ENCODE measurements at places on chromosomes 5 and 9.
A peak's percentile ranks its signal among the peaks of the same experiment; 100 is the strongest.

DNA sequence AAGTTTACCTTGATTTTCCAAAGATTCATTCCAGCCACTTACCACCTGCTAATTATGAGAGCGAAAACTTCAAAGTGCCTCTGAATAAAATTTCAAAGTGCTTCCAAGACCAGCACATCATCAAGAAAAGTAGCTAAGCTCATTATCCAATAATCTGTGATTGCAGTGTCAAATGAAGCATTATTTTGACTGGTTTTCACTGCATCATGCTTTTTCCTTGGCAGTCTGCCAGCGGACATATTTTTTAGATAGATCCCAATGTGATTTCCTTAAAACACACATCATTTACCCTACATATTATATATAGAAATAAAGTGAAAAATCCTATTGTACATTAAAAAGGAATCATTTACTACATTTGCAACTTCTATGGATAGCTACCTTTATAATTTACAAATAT lies 508.6 kb upstream of the FAM174A start:
- DNase-seq: no peak

- no peak for DNase-seq
These were observed 91.0 kb downstream of the SNX18 start for GRCh38 chr5:54608423-54609085.

- no peak for DNase-seq
These were observed 130.6 kb downstream of the SLF1 start for GRCh38 chr5:94749042-94749441.

GRCh38 chr5:56337715-56338319 lies 104.7 kb upstream of the ANKRD55 start:
- DNase-seq: no peak

DNA sequence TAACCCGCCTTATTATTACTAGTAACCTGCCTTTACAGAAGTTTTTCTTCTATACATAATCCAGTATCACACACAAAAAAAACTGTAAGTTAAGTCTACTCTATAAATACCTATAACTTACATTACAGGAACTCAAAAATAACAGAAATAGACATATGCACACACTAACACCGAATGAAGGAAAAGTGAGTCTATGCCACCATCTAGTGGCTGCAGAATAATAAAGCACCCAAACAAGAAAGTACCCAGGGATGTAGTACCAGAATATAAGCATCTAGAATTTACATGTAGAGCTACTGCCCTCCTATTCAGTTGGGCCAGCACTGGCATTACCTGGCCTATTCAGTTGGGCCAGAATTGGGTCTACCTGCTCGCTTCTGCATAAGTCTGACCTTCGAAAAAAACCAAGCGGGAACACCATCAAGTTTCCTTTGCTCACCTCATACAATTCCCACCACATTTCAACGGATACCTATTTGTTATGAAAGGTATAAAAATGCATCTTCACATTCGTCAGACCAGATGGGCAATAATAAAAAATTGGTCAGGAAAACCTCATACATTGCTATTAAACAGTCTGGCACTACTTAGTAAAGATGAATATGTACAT lies 4.0 kb upstream of the NIPSNAP3A start:
- peak; percentile 44 for DNase-seq

DNA sequence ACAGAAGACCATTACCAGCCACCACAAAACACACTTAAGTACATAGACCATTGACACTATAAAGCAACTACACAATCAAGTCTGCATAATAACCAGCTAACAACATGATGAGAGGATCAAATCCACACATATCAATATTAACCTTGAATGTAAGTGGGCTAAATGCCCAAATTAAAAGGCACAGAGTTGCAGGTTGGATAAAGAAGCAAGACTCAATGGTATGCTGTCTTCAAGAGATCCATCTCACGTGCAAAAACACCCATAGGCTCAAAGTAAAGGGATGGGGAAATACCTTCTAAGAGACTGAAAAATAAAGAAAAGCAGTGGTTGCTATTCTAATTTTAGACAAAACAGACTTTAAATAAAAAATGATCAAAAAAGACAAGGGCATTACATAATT lies 113.6 kb upstream of the CD180 start:
- DNase-seq: no peak

GRCh38 chr5:86765778-86766502 lies 148.2 kb downstream of the COX7C start:
- DNase-seq: no peak

DNA sequence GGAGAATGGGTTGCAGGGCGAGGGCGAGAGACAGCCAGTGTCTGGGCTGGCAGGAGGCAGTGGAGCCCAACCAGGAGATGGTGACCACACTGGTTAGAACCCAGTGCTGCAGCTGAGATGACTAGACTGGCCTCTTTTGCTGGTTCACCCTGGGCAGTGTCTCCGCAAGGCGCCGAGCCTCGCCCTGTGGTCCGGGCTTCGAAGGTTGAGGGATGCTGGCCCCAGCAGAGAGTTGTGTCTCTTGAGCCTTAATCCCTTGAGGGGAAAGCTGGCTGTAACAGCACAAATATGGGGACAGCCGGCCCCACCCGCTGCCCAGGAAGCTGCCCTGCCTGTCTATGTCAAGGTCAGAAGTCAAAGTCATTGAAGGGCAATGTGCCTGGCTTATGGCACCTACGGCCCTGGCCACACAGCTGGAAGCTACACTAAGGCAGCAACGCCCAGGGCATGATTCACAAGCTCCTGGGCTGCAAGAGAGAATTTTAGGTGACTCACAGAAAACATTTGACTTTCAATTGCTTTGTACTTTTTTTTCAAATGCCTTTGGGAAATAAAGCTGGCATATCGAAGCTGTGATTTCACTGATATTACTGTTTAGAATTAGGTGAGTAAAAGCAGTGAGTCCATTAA lies 33.3 kb downstream of the NKX2-5 start:
- DNase-seq: no peak

DNA sequence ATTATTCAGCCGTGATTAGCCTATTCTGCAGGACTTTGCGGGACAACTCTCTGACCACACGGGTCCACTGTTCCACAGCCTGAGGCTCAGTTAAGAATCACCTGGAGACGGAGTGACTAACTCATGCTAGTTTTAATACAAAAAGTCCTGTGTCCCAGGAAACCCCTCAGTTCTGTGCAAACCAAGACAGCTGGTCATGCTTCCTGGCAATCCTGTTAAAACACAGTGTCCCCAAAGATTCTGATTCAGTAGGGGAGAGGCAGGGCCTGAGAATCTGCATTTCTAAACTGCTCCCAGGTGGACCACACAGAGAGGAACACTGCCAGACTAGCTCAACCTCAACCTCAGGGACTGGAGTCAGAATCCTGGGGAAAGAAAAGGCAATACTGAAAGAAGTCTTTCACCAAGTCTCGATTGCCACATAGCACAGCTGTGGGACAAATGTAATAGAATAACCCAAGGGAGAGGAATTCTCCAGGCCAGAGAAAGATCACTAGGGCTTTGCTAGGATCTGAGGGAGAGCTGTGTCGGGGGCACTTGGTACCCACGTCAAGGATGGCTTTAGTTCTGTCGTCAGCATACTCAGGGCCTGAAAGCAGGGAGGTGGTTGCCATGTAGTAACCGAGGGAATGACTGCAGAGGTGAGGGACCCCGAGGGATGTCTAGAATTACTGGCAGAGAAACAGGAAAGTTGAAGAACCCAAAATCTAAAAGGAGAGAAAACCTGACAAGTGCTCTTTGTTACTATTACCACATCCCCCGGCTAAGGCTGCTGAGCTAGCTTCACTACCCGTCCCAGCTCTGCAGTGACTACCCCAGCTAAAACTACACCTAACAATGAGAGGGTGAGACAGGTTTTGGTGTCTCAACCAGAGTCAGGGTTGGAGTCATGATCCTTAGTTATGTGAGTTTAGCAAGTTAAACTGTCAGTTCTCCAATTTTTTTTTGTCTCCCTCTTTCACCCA lies 8.6 kb downstream of the SUSD1 start:
- no peak for DNase-seq

DNA sequence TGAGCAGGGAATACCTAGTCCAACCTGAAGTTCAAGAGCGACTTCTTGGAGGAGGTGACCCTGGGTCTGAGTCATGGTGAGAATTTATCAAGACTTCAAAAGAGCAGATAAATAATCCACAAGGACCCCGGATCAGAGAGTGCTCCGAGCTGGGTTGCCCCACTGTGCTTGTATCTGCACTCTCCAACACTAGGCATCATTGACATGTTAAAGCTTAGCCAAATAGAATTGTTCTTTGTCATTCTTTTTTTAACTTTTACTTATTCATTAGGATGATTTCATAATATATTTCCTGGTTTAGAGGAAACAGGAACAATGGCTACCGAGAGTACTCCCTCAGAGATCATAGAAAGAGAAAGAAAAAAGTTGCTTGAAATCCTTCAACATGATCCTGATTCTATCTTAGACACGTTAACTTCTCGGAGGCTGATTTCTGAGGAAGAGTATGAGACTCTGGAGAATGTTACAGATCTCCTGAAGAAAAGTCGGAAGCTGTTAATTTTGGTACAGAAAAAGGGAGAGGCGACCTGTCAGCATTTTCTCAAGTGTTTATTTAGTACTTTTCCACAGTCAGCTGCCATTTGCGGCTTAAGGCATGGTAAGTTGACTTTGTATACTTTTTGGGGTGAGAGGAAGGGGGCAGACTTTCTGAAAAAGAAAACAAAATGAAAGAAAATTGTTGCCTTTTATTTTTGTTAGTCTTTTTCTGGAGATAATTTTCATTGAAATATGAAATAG lies at the start of gene CARD6:
TSS of gene CARD6 (plus strand) at position 300 of the 738 bp plus-strand sequence. CDS start at position 316, 16 bp downstream.
- no peak for DNase-seq

GRCh38 chr5:151431666-151432065 lies 15.7 kb upstream of the SLC36A1 start:
- DNase-seq: no peak

DNA sequence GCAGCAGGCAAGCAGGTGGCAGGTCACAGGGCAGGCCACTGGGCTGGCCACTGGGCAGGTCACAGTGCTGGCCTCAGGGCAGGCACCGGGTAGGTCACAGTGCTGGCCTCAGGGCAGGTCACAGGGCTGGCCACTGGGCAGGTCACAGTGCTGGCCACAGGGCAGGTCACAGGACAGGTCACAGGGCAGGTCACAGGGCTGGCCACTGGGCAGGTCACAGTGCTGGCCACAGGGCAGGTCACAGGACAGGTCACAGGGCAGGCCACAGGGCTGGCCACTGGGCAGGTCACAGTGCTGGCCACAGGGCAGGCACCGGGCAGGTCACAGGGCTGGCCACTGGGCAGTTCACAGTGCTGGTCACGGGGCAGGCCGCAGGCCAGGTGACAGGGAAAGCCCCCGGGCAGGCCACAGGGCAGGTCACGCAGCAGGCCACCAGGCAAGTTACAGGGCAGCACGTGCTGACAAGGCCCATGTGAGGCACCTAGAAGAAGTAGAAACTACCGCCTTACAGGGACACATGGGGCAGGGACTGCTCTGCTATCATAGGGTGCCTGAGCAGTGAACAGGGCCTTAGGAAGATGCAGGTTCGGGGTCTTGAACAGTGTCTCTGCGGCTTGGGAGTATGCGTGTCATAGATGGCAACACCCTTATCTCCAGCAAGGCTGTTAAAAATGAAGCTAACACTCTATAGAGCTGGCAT lies 18.6 kb upstream of the MED10 start:
- no peak for DNase-seq

- no peak for DNase-seq
These were observed 9.8 kb upstream of the EXOC3 start for GRCh38 chr5:432928-433791.

- DNase-seq: no peak
These were observed 64.1 kb downstream of the BARX1 start for GRCh38 chr9:93891050-93891449.

DNA sequence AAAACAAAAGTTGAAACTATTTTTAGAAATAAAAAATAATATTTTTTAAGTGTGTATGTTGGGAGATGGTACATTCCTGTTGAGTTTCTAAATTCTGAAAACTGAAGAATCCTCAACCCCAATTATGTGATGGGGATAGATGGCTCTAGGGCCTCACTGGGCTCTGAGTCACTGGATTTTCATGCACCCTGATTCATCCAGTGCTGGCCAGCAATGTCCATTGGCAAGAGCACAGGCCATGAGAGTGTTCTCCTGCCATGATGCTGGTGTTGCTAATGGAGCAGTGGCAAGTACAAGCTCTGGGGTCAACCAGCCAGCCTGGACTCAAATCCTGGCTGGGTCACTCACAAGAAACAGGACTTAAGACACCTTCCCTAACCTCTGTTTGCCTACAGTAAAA lies 23.3 kb downstream of the SMIM23 start:
- no peak for DNase-seq

DNA sequence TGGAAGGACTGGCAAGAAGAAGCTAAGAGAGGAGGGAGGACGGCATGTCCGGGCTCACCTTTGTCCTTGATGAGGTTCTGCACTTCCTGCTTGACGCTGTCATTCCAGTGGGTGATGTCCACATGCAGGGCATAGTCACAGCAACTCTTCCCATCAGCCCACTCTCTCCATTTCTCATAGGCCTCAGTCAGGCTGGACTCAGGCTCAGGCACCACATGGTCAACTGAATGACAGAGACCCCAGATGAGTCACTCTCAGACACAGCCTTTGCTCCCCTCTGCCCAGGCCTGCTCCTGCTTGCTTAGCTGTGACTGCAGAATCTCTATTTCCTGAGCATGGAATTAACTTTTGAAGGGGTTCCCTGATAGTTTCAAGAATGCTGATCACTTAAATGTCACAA lies 94.2 kb downstream of the DPYSL3 start:
- no peak for DNase-seq

DNA sequence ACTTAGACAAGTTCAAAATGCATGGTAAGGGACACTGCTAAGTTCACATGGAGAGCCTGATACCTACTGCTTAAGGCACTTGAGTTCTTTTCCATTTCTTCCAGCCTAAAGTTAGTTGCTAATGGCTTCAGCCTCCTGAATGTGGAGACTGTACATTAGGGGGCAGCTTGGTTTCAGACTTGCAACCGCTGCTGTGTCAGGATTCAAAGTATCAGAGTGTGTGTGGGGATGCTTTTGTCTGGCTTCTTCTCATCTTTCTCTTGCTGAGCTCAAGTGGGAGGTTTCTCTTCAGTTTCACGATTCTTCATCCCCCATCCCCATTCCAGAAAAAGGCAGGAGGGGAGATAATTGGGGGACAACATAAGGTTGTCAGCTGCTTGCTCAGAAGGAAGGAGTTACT lies 49.4 kb downstream of the ATP10B start:
- no peak for DNase-seq

DNA sequence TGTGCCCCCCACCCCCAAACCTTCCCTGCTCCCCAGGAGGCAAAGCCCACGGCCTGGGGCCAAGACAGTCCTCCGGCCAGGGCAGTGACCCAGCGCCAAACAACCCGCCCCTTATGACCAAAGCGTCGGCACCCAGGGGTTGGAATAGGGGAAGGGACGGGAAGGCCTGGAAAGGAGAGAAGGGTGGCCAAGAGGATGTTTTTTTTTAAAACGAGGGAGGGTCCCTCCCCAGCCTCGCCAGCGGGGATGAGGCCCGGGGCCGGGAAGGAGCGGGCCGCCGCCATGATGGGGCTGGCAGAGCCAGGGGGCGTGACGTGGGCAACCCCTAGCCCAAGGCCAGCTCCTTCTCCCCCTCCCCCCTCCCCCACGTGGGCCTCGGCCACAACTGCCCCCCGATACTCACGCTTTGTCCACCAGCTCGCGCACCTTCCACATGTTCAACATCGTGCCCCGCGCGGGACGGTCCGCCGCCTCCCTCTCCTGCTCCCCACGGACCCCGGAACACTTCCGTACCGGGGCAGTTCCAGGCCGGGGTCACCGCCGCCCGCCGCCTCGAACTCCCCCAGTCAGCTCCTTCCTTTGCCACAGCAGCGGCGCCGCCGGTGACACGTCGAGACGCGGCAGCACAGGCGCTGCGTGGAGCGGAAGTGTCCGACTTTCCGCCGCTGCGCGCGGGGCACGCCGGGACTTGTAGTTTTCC lies at the start of gene CLINT1:
TSS of gene CLINT1 (minus strand) at position 619 of the 700 bp plus-strand sequence. CDS start at position 444, 175 bp downstream.
- DNase-seq: peak; percentile 29

All from HFF-Myc (cell line).